ENCODE measurements at places on chromosomes 6 and 20. TPM values are rescaled to one million over a fixed set of nuclear protein-coding genes. Genes with fewer than 3 reads are reported as not detected.

The RIPOR2 gene
- total RNA-seq = 0.46 TPM

The KCNG1 gene
- 3.2 TPM for total RNA-seq

The SALL4 gene
- total RNA-seq = 0.46 TPM

The CDH4 gene
- under 0.01 TPM for total RNA-seq

The TMC2 gene
- not detected for total RNA-seq

The CENPQ gene
- 6.5 TPM for total RNA-seq

The TFB1M gene
- total RNA-seq = 29.0 TPM

The DPPA5 gene
- total RNA-seq = not detected

The FAM217A gene
- not detected for total RNA-seq

The THBD gene
- 32.7 TPM for total RNA-seq

The DAAM2 gene
- not detected for total RNA-seq

The CSTF1 gene
- total RNA-seq = 33.8 TPM

The HTR1E gene
- not detected for total RNA-seq

The VSX1 gene
- total RNA-seq = not detected

The SLC17A1 gene
- not detected for total RNA-seq

The RXRB gene
- total RNA-seq = 18.5 TPM

The HLA-DRB1 gene
- total RNA-seq = 2.3 TPM

The NFKBIL1 gene
- 26.9 TPM for total RNA-seq

The ZNF831 gene
- not detected for total RNA-seq

The TNFRSF6B gene
- total RNA-seq = 41.5 TPM

The CCM2L gene
- 9.1 TPM for total RNA-seq

The CTNNBL1 gene
- total RNA-seq = 33.5 TPM

The SLC17A9 gene
- 19.2 TPM for total RNA-seq

The TRAPPC3L gene
- under 0.01 TPM for total RNA-seq

The ADGRF5 gene
- total RNA-seq = 2.9 TPM

The PRKN gene
- 0.15 TPM for total RNA-seq

The MEI4 gene
- total RNA-seq = not detected

The DLL1 gene
- 1.7 TPM for total RNA-seq

The IL17F gene
- total RNA-seq = not detected

The MAP3K5 gene
- 25.1 TPM for total RNA-seq

The TMEM200A gene
- 3.0 TPM for total RNA-seq

The HFE gene
- 3.2 TPM for total RNA-seq

The CNKSR3 gene
- 2.9 TPM for total RNA-seq

The TINAG gene
- 0.32 TPM for total RNA-seq

The DUSP15 gene
- not detected for total RNA-seq

All from epithelial cell of umbilical artery (primary cell).